Activated CD4-positive, alpha-beta T cell treated with anti-CD3 and anti-CD28 coated beads for 36 hours (primary cell): ENCODE measurements at places on chromosomes 7 and 10. TPM values are rescaled to one million over a fixed set of nuclear protein-coding genes. Genes with fewer than 3 reads are reported as not detected.

UNCX gene
- total RNA-seq, result not detected

GPRIN2 gene
- total RNA-seq, result not detected

BHLHA15 gene
- total RNA-seq, result 0.23 TPM

TMEM139 gene
- total RNA-seq, result 1.2 TPM

PTPRZ1 gene
- total RNA-seq, result not detected

ZDHHC4 gene
- 34.1 TPM for total RNA-seq

TRIL gene
- not detected for total RNA-seq

ST8SIA6 gene
- not detected for total RNA-seq

ADRB1 gene
- total RNA-seq, result not detected

PARG gene
- 36.1 TPM for total RNA-seq

SPDYE1 gene
- not detected for total RNA-seq

TPK1 gene
- total RNA-seq, result 16.5 TPM

PTPN20 gene
- 2.0 TPM for total RNA-seq

RET gene
- 0.32 TPM for total RNA-seq

ZYX gene
- total RNA-seq, result 148 TPM

GALNT17 gene
- not detected for total RNA-seq

ABCB1 gene
- total RNA-seq, result 4.9 TPM

ALDH18A1 gene
- total RNA-seq, result 117 TPM

TSPAN15 gene
- total RNA-seq, result 0.91 TPM

ZNF804B gene
- not detected for total RNA-seq

ANKRD61 gene
- total RNA-seq, result 0.19 TPM

TMEM273 gene
- 28.0 TPM for total RNA-seq

CLDN3 gene
- total RNA-seq, result not detected

FAM24B gene
- 7.0 TPM for total RNA-seq

IKZF1 gene
- total RNA-seq, result 245 TPM

TLX1 gene
- not detected for total RNA-seq

ZNF853 gene
- 1.3 TPM for total RNA-seq

CPXM2 gene
- total RNA-seq, result not detected

SLC18A3 gene
- not detected for total RNA-seq

SUGCT gene
- total RNA-seq, result 1.9 TPM

CHN2 gene
- 0.39 TPM for total RNA-seq

ADGRA1 gene
- total RNA-seq, result not detected

DPP6 gene
- not detected for total RNA-seq

NXPH1 gene
- not detected for total RNA-seq

SFXN2 gene
- 18.2 TPM for total RNA-seq

FAM25A gene
- total RNA-seq, result not detected

KCNMA1 gene
- 0.18 TPM for total RNA-seq

ITPRID1 gene
- total RNA-seq, result not detected

ZNF503 gene
- total RNA-seq, result 0.46 TPM

ETV1 gene
- 0.37 TPM for total RNA-seq

VAX1 gene
- total RNA-seq, result not detected

CYP2E1 gene
- total RNA-seq, result 0.32 TPM

GHRHR gene
- total RNA-seq, result not detected

PILRA gene
- total RNA-seq, result 0.80 TPM

INPP5A gene
- 8.1 TPM for total RNA-seq
